ENCODE measurements at places on chromosomes 16 and 17. TPM values are rescaled to one million over a fixed set of nuclear protein-coding genes. Genes with fewer than 3 reads are reported as not detected.

- ATAC-seq, result no peak
Observed at GRCh38 chr17:4584101-4584916, at the start of gene SMTNL2. TSS of gene SMTNL2 (plus strand) at chr17:4584529. CDS start at chr17:4584606, 77 bp downstream.

DNA sequence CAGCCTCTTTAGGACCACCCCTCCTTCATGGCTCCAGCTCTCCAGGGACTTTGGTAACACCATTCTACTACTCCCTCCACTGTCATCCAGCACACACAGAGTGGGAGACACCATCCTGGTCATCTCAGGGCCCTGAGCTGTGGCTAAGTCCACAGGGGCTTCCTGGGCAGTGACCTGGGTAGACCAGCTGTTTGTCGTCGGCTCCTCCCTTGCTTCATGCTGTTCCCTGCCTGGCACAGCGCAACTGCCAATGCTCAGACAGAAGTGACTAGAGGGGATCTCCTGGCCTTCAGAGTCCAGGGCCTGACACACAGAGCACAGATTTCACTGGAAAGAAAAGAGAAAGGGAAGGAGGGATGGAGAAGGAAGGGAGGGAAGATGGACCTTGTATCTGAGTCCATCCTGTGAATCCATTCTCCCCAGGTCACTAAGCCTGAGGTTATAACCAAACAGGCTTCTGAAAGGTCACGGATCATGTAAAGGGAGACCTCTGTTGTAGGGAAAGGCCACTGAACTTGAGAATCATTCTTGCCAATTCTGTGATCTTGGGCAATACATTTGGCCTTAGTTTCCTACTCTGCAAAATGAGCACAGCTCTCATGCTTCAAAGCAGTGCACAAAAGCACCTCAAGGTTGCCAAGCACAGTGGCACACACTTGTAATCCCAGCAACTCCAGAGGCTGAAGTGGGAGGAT is 18.5 kb upstream of the PHB1 start:
- no peak for ATAC-seq

- no peak for ATAC-seq
Observed at GRCh38 chr17:65930140-65930730, 261.7 kb downstream of the CEP112 start.

GRCh38 chr16:88982286-88983084 is 5.5 kb upstream of the CBFA2T3 start:
- ATAC-seq, result no peak

DNA sequence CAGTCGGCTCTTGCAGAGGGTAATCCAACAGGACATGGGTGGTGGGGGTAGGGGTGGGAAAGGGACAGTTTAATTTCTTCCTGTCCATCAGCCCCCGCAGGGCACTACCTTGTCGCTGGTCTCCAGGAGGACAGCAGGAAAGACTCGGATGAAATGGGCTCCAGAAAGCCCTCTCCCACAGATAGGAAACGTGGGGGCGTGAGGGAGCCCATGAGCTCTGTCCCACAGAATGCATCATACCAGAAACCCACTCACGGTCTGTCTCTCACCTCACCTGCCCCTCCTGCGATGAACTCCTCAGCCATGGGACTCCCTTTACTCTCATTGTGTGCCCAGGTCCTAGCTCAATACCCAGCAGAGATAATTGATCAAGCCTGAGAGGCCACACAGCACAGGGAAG is 240.1 kb downstream of the GSG1L start:
- no peak for ATAC-seq

- peak; percentile 87 for ATAC-seq
Observed at GRCh38 chr17:72539981-72540897, 419.4 kb downstream of the SOX9 start.

- ATAC-seq, result no peak
Observed at GRCh38 chr16:26129997-26130396, 438.2 kb downstream of the HS3ST4 start.

DNA sequence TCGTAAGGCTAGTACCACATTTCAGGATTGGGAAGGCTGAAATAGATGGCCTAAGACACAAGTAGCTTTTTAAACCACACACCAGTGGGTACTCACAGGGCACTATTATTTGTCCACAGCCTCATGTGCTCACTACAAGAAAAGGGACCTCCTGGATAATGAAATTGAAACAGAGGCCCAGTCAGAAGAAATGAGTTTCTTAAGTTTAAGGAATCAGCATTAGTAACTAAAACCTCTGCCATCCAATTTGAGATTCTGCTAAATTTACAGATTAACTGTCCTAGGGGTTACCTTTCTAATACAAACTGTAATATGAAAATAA is 3.0 kb downstream of the USP7 start:
- ATAC-seq, result no peak

DNA sequence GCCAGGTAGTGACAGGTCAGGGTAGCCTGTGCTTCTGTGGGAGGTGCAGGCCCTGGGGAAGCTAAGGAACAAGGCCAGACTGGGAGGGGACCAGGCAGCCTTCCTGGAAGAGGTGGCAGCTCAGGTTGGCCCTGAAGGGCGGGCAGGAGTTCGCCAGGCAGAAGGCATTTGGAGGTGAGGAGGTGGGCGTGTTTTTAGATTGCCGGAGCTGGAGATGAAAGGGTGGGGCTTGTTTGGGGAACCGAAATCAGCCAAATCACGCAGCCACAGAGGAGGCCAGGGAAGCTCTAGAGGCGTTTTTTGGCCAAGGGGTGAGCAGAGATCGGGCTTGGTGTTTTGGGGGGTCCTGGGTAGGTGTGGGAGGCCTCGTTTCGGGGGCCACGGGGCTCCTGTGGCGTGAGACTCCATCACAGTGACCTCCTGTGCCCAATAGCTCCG is 7.6 kb downstream of the ADCY7 start:
- ATAC-seq, result peak; percentile 26

- no peak for ATAC-seq
Observed at GRCh38 chr16:74487634-74488495, 66.6 kb upstream of the CLEC18B start.

DNA sequence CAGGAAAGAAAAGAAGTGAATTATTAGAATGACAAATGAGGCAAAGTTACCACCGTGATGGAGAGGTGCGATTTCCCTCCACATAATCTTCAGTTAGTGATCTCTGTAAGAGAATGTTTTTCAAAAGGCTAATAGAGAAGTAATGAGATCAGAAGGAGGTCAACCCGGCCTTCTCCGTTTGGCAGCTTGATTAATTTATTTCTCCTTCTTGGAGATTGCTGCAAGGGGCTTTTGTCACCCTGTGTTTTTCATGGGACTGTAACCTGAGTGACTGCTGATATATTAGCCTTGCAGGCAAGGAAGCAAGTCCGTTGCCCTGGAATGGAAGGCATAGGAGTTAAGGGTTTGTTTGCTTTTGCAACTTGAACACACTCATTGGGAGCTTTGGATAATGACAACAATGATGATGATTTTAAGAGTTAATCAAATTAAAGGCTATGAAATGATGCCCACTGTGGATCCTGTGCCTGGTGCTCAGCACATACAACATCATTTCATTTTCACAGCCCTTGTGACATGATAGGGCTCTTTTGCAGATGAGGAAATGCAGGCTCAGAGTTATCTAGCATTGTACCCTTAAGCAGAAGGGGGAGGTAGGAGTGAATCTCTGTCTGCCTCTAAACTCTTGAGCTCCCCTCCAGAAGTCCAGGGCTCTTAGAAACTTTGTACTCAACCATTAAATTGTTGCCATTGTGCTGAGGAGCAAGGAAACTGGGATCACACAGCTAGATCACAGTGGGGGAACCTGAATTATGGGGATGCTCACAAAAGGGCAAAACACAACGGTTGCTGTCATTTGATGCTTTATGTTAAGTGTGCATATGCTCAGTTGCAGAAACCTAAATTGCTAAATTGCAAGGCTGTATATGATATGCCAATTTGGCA is 226.3 kb downstream of the WWOX start:
- no peak for ATAC-seq

Gene ARHGDIG
- total RNA-seq, result not detected

Gene EPX
- total RNA-seq, result not detected

Gene TRAP1
- 131 TPM for total RNA-seq

Gene MARVELD3
- 3.6 TPM for total RNA-seq

Gene TLCD2
- total RNA-seq, result 10.9 TPM

Gene CA7
- not detected for total RNA-seq

Gene ASPA
- total RNA-seq, result 0.56 TPM
